ENCODE measurements at places on chromosomes 4 and X.
A peak's percentile ranks its signal among the peaks of the same experiment; 100 is the strongest.

- DNase-seq: no peak
These were observed 133.3 kb downstream of the MAML3 start for GRCh38 chr4:140020457-140021361.

GRCh38 chrX:138847930-138848329 lies 136.4 kb upstream of the FGF13 start:
- peak; percentile 20 for DNase-seq

DNA sequence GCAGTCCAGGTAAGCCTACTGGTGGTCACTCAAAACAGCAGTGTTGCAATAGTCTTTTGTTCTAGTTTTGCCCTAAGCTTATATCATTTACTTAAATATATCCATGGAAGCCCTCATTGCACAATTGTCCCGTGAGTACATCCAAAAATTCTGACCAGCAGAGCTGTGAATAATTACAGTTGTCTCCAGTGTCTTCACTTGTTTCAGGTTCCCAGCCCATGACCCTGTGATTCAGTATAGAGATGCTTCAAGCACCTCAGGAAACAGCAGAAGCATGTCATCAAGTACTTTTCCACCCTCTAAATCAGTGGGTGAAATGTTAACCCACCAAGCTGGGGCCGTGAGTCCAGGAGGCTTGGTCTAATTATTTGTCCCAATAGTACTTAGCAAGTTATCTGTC lies 214.9 kb upstream of the RPS6KA3 start:
- peak; percentile 1 for DNase-seq

- no peak for DNase-seq
These were observed 32.9 kb downstream of the CPEB2 start for GRCh38 chr4:15035159-15035558.

GRCh38 chrX:115233497-115234455 lies at the start of gene LRCH2:
TSS of gene LRCH2 (minus strand) at chrX:115234096. CDS start at chrX:115234041, 55 bp downstream.
- peak; percentile 26 for DNase-seq

DNA sequence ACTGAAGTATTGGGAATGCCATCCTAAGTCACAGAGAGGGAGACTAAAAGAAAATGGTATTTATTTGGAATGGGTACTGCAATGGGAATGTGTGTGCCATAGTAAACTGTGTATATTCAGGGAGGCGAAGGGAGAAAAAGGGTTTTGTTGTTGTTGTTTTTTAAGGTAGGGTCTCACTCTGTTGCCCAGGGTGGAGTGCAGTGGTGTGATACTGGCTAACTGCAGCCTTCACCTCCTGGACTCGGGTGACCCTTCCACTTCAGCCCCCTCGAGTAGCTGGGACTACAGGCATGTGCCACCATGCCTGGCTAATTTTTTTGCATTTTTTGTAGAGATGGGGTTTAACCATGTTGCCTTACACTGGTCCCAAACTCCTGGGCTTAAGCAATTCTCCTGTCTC lies 4.3 kb upstream of the SLC10A3 start:
- DNase-seq: no peak

DNA sequence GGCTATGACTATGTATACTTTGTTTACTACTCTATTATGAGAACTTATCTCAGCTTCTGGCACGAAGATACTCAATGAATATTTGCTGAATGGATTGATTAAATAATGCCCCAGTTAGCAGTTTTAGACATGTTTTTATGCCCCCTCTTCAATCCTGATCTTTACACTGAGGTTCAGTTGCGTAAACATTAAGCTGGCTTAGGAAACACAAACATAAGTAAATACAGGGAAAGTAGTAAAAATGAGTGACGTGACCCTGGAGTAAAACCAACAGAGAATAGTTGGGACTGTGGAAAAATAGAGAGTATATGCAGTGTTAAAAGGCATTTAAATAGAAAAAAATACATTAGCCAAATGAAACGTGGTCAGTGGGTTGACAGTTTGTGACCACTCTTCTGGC lies 387.0 kb upstream of the ACTRT1 start:
- DNase-seq: no peak

- DNase-seq: peak; percentile 42
These were observed 31.0 kb downstream of the SLC10A6 start for GRCh38 chr4:86818211-86818610.

DNA sequence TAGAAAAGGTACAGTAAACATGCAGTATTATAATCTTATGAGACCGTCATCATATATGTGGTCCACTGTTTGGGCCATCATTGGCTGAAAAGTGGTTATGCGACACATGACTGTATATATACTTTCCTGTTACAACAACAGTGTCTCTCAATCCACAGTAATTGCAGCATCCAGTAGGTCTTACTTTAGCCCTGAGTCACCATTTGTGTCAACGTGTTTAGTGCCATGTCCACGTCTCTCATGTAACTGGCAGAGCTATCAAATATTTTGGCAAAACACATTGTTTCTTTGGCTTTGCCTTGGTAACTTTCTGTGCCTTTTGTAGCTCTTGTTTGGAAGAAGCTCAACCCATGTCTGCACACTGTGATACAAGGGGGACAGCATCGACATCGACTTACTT lies 73.8 kb downstream of the CD38 start:
- no peak for DNase-seq

GRCh38 chrX:151977923-151978322 lies 3.4 kb upstream of the GABRE start:
- DNase-seq: no peak

DNA sequence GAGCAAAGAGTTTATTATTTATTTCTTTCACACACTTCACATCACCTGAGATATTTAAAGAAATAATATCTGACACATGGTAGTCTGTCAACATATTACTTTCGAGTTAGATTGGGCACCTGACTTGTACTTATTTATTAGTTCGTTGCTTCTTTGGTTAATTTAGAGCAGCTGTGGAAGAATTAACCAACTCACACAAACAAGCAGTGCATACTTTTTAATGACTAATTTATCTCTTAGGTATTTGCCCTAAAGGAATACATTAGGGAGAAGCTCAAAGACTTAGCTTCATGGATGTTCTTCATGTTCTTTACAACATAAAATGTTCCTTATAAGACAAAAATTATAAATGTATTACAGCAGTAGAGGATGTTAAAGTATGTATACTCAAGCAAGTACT lies 242.9 kb downstream of the ARHGAP24 start:
- no peak for DNase-seq

DNA sequence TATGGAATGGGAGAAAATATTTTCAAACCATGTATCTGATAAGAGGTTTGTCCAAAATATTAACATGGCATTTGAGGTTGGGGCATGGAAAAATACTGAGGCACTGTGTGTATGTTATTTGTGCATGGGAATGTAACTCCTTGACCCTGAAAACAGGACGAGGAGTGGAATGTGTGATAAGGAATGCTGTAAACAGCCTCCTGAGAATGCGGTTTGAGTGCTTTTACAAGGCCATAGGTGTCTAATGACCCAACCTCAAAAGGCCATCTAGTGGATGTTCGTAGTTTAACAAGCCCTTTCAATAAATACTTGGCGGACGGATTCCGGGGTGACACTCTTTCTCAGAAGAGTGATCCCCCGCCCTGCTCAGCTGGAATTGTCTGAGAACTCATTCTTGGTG lies 162.9 kb upstream of the USP9X start:
- DNase-seq: no peak

DNA sequence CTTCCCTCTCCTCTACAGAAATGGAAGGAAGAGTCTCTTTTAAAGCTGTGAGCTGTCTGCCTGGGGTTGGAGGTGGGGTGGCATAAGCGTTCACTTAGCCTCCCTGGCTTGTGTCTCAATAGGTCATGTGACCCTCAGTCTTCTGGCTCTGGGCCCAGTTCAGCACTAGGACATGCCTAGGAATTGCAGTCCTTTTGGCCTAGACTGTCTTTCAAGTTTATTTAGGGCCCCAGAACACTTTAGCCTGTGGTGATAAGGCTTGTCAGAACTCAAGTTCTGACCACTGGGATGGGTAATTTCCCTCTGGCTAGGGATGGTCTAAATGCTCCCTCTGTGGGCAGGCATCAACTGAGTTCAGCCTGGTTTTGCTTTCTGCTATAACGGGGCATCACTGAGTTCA lies 34.3 kb upstream of the ARMCX4 start:
- DNase-seq: no peak

DNA sequence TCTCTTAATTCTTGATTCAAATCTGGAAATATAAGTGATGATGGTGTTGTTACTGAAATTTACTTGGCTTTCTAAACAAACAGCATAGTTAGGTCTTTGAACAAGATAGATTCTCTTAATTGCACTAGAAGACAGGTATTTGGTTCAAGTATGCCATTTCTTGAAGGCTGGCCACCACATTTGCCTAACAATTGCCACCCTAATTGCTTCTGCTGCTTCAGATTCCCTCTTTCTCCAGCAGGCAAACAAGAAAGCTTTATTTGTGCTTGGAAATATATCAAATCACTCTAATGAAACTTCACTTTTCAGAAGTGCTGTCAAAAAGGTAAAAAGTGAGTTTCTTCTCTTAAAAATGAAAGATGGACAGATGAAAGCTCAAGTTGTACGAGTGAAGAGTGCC lies 418.6 kb downstream of the INPP4B start:
- no peak for DNase-seq

GRCh38 chr4:80006935-80007744 lies 65.9 kb downstream of the ANTXR2 start:
- peak; percentile 71 for DNase-seq

DNA sequence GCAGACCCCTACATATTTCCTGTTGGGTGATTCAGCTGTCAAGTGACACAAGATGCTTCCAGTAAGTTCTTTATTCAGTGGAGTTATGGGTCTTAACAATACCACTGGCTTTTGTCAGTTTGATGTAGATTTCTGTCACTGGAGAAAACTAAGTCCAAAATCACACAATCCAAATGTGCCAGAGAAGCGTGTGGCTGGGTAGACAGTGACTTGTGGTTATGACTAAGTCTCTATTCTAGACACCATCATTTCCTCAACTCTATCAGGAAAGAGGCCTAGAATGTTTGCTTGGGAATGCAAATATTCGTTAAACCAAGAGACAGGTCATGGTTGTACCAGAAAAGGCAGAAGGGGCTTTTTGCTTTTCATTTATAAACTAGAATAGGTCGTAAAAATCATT lies 54.4 kb upstream of the HS3ST1 start:
- no peak for DNase-seq

- DNase-seq: no peak
These were observed 199.7 kb downstream of the CRLF2 start for GRCh38 chrX:1012678-1013300.

DNA sequence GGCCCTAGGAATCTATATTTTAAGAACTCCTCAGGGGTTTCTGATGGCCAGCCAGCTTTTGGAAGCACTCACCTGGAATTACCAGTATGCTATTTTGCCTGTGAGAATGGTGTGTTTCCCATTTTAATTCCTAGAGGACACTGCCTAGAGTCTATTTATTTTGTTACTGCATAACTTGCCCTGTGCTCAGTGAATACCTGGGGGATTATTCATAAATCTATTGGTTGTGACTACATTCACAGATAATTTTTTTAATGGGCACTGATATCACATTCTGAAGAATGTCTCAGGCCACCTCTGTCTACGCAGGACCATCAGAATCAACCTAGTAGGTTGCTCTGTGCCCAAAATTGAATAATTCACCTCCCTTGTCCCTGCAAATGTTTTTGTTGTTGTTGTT lies 6.7 kb downstream of the ARL13A start:
- no peak for DNase-seq

- no peak for DNase-seq
These were observed 71.9 kb downstream of the STARD8 start for GRCh38 chrX:68719181-68719903.

GRCh38 chr4:100508691-100509090 lies 9.1 kb downstream of the EMCN start:
- DNase-seq: no peak

DNA sequence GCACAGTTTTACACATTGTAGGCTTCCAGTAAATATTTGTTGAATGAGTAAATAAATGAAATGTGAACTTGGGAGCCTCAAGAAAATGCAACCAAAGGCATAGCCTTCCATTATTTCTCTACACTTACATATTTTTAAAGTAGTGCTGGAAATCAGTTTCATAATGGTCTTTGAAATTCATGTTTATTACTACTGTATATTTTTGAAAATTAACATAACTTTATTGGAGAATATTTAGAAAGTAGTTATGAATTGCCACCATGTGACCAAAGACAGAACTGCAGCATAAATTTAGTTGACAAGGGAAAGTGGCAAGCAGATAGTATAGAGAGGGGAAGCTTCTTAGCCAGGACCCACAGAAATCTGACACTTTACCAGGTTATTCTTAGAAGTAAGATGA lies 6.4 kb downstream of the TCEAL8 start:
- DNase-seq: peak; percentile 5

GRCh38 chr4:59570860-59571476 lies 1629.2 kb upstream of the ADGRL3 start:
- no peak for DNase-seq

GRCh38 chrX:64394874-64395567 lies at the start of gene MTMR8:
TSS of gene MTMR8 (minus strand) at chrX:64395452. CDS start at chrX:64395363, 89 bp downstream.
- DNase-seq: peak; percentile 13

- DNase-seq: no peak
These were observed 133.6 kb upstream of the MAMLD1 start for GRCh38 chrX:150229481-150229880.

DNA sequence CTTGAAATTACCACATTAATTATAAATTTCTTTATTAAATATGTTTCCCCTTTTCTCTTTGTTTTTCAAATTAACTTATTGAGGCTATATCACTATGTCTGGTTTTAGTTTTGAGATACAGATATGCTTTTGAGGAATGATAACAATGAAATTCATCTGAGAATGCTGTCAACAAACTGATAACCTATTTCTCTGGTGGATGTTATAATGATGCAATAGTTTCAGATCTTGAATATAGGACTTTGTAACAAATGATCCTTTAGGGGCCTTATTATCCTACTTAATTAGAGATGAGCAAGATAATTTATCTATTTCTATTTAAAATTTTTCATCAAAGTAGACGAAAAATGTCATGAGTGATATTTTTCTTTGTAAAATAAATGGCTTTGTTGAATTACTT lies 123.7 kb downstream of the MAGEB17 start:
- DNase-seq: no peak

- peak; percentile 2 for DNase-seq
These were observed 118.7 kb downstream of the FAT4 start for GRCh38 chr4:125433453-125433852.

DNA sequence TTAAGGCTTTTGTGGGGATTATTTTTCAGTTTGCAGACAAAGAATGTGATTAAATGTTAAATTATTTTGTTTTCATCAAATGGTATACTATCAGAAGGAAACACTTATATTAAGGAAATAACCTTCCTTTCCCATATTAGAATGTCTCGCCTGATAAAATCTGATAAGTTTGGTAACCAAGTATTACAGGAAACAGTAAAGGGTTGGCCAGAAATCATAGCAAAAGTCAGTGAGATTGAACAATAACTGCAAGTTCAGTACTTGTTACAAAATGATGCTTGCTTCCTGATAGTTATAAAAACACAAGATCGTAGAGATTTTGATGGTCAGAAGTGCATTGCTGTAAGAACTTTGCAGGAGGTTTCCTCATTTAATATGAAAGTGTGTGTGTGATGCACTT lies 40.5 kb downstream of the FABP2 start:
- DNase-seq: no peak

DNA sequence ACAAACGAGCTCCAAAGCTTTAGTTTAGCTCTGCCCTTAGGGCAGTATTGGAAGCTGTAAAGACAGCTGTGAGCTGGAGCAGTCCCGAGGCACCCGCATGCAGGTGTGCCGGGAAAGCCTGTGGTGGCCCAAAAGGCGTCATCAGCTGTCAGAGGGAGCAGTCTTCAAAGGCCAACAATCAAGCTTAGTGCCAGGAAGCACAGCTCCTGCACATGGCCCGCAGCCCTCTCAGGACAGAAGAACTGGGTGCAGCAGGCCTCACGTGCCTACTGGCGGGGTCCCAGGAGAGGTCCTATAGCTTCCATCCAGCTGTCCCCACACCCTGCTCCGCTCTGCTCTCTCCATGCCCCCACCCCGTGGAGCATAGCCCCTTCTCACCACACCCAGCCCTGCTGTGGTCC lies 92.2 kb upstream of the TRIM2 start:
- DNase-seq: no peak

Measured in fibroblast of the conjunctiva (primary cell).